ENCODE measurements at places on chromosomes 6 and 20.

DNA sequence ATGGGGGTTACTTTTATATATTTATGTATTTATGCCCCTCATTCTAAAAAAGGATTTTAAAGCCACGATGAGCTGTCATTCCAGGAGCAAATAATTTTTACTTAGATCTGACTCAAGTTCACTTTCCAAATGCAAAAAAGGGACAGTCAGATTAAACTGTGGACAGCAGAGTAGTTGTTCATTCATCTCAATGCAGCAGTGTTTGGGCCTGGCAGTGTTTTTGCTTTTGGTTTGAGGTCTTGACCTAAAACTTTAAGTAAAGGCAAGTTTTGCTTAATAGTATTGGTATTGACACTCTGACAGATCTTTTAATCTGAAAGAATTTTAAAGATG lies 13.9 kb downstream of the JARID2 start:
- no peak for DNase-seq

- no peak for DNase-seq
These were observed 114.5 kb downstream of the FYN start for GRCh38 chr6:111758608-111759329.

DNA sequence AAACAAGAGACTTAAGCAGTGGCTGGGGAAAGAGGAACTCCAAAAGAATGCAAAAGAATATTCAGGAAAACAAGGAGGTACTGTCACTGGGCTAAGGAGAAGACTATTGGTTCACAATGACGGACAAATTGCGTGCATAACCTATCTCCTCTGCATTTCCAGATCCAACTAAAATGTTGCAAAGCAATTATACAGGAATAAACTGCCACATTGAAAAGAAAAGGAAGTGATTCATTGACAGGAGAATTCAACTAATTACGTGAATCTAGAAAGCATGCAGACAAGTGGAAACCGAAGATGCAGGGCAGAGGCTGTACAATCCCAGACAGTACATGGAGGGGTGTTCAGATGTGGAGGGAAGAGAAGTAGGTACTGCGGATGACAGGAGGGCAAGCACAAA lies 152.8 kb upstream of the RIPOR2 start:
- no peak for DNase-seq

GRCh38 chr20:45344168-45344860 lies 3.9 kb downstream of the SDC4 start:
- peak; percentile 83 for DNase-seq

DNA sequence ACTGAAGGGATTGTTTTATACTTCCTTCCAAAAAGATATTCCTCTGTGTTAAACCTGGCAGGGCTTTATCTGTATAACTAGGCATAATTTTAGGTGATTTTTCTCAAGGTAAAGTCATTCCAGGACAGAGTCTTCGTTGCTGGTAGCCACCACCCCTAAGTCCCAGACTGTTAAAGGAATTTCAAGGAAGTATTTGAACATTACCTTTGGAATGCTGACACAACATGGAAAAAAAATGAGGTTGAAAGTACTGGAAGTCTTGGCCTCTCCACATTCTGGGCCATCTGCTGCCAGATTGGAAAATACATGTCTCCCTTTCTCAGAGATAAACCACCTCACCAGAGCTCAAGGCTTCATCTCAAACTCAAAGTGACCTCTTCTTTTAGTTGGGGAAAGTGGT lies 27.0 kb upstream of the ETV7 start:
- DNase-seq = no peak

DNA sequence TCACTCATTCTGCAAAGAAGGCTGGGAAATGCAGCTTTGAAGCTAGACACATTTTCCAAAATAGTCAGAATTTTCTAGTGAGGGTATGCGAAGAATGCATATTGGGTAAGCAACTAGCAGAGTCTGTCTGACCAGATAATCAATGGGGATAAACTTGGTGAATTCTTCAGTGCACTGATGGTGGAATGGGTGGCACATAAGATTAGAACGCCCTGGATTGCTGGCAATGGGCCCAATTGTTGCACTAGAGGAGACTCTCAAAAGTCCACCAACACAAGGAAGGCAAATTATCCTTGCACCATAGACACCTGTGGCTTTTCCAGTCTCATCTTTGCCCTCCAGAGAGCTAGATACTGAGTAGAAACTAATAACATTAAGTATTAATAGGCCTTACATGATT lies 167.6 kb downstream of the PTPRT start:
- DNase-seq = no peak

- DNase-seq = no peak
These were observed 685.3 kb upstream of the MARCKS start for GRCh38 chr6:113171882-113172281.

GRCh38 chr20:23095499-23095898 lies 9.4 kb upstream of the CD93 start:
- DNase-seq = no peak

DNA sequence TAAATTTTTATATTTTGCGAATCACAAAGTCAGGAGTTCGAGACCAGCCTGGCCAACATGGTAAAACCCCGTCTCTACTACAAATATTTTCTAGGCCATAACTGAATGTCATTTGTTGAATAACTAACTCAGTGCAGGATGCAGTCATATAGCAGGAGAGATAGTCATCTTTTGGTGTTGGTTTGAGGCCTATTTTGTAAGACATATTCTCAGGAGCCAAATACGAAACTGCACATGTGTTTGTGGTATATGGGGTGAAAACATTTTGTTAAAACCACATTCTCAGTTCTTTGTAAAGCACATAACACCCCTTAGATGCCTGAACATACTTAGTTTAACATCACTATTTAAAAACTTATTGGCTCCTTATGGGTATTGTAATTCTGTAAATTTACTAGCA lies 4.7 kb upstream of the ENPP5 start:
- DNase-seq = no peak

GRCh38 chr6:1228754-1229191 lies 83.1 kb upstream of the FOXQ1 start:
- DNase-seq = no peak

GRCh38 chr6:169891846-169892245 lies 140.4 kb downstream of the ERMARD start:
- DNase-seq = no peak

DNA sequence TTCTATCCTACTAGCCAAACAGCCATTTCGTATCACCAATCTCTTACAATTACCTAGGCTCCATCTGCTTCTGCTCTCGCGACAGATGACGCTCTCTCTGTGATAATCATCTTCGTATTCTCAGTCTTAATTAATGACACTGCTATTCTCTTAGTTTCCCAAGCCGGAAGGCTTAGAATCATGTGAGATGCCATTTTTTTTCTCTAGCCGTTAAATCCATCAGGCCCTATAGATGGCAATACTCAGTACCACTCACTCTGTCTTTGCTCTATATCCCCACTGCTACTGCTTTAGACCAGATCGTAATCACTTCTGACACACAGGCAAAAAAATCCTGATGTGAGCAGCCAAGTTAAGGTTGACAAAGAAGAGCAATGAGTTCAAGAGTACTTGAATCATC lies 2.1 kb upstream of the THEMIS start:
- DNase-seq = no peak

- DNase-seq = no peak
These were observed 138.4 kb upstream of the TNFAIP3 start for GRCh38 chr6:137728386-137729349.

DNA sequence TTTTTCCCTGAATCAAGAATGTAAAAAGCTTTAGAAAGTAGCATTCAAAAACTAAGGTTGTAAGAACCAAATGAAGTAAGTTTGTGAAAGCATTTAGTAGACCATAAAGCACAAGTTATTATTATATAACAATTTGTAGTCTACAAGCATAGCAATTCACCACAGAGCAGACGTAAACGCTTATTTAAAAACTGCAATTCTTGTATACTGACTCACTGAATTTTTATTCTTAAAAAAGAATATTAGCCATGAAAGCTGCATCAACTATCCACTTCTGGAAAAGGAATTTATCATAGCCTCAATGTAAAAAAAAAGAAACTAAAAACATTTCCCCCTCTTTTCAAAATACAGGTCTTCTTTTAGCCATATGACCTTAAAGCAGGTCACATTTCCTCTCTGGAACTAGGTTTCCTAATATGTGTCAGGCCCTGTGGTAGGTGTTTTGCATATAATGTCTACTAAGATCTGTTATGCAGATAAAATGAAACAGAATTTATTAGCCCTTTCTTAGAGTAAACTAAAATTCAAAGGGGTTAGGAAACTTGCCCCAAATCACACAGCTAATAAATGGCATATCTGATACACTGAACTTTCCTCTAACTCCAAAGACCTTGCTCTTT lies 2.1 kb downstream of the MAP3K7 start:
- DNase-seq = no peak

- DNase-seq = peak; percentile 81
These were observed at the start of gene SPATA2 for GRCh38 chr20:49915380-49916145. TSS of gene SPATA2 (minus strand) at chr20:49915529. CDS start at chr20:49908490, 7,039 bp downstream.

- DNase-seq = no peak
These were observed 174.5 kb upstream of the SNX9 start for GRCh38 chr6:157648561-157648960.

GRCh38 chr20:23654000-23654399 lies 16.2 kb upstream of the CST3 start:
- DNase-seq = no peak

GRCh38 chr6:167244991-167245390 lies 46.1 kb upstream of the UNC93A start:
- DNase-seq = no peak

- DNase-seq = no peak
These were observed 27.2 kb downstream of the ACSS1 start for GRCh38 chr20:25030649-25031207.

- no peak for DNase-seq
These were observed 36.0 kb upstream of the TCP11 start for GRCh38 chr6:35177157-35177556.

- no peak for DNase-seq
These were observed 39.0 kb downstream of the B4GALT5 start for GRCh38 chr20:49674383-49675352.

- DNase-seq = no peak
These were observed 11.5 kb upstream of the TMC2 start for GRCh38 chr20:2524709-2525506.

DNA sequence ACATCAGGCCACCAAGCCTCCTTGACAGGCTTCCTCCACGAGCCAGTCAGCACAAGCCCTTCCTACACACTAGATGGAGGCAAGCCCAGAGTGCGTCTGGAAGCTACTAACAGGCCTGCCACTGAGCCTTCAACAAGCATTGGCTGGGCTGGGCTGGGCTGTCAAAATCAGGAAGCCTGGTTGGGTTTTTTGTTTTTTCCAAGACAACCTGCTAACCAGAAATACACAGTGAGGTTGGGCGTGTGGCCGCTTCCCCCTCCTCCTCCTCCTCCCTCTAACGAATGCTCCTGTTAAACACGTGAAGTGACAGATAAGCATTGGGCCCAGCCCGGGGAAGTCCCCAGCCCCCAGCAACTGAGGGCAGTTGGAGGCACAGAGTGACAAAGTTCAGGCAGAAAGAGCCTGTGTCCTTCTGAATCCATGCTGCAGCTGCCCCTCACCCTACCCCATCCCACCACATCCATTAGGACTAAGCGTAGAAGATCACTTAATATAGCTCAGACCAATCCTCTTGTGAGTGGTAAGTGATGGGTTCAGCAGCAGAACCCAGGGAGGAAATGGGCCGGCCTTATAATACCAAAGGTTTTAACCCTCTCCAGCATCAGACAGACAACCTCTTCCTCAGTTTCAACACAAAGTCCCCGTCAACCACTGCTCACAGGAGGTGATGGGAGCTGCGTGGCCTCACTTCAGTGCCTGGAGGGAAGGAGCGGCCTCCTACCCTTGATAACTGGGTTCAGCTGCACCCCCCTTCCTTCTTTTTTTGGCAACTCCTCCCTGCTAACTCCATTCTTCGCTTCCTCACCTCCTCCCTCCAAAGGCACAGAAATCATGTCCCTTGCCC lies 1.1 kb downstream of the NFATC2 start:
- no peak for DNase-seq

DNA sequence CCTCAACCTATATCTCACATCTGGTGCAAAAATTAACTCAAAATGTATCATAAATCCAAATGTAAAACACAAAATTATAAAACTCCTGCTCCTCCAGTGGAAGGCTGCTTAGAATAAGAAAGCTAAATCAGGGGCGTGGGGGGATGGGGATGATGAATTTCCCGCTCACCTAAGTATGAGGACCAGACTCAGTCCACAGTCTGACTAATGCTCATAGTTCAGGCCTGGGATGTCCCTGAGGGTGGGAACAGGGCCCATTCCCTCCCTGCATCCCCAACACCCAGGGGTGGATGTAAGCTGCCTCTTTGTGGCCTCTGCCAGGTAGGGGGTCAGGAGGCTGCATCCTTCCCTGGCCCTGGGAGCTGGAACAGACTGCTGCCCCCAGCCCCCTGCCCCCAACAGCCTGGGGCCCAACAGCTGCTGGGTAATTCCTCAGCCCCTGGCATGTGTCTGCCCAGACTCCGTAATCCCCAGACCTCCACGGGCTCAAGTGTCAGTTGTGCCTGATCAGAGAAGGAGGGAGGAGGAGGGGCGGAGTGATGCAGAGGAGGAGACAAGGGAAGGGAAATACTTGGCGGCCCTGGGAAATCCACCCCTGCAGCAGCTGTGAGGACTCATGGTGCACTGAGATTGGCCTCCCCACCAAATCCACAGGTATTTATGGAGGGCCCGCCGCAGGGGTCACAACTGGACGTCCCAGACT lies 224.5 kb downstream of the PREX1 start:
- no peak for DNase-seq

- DNase-seq = no peak
These were observed 19.4 kb downstream of the SDHAF4 start for GRCh38 chr6:70586114-70586513.

DNA sequence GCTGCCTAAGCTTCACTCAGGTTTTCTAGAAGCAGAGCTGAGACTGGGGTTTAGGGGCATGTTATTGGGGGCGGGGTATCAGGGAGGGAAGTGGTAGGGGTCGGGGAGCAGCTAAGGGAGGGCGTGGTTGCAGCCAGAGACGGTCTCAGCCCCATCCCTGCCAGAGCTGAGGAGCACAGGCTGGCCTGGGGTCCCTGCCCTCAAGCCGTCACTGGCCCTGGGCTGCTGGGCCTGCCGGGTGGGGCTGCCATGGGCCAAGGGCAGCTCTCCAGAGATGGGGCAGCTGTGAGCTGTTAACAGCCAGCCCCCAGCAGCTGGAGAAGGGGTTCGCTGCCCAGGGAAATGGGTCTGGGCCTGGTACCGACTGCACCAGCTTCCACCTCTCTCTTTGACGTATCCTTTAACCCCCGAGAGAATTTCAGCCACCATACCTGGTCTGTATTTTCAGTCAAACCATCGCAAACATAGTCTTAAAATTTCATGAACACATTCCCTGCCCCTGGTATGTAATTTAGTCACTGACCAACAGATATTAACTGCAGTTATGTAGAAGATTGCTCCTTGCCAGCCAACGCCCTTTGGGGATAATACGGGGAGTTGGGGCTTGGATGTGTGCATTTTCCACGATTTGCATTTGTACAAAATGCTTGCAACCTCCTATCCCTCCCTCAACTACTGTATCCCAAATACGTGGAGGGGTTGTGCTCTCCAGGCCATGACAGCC lies 253.4 kb downstream of the TAF4 start:
- no peak for DNase-seq

All from Panc1 (cell line).